ENCODE measurements at places on chromosomes 12 and 14. TPM values are rescaled to one million over a fixed set of nuclear protein-coding genes. Genes with fewer than 3 reads are reported as not detected.

DNA sequence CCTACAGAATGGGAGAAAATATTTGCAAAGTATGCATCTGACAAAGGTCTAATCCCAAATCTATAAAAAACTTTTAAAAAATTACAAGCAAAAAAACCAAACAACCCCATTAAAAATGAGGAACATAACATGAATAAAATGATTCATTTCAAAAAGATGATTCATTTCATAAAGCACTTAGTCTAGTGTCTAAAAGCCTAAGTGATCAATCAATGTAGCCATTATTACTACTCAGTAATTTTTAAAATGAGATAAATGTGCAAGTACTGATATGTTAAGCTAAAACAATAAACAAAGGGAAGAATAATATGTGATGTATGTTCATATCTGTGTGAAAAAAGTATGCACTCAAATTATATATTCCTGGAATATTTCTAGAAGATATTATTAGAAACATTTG lies 119.1 kb upstream of the GARIN6 start:
- no peak for DNase-seq

Gene SYNE3
- 38.9 TPM for total RNA-seq

DNA sequence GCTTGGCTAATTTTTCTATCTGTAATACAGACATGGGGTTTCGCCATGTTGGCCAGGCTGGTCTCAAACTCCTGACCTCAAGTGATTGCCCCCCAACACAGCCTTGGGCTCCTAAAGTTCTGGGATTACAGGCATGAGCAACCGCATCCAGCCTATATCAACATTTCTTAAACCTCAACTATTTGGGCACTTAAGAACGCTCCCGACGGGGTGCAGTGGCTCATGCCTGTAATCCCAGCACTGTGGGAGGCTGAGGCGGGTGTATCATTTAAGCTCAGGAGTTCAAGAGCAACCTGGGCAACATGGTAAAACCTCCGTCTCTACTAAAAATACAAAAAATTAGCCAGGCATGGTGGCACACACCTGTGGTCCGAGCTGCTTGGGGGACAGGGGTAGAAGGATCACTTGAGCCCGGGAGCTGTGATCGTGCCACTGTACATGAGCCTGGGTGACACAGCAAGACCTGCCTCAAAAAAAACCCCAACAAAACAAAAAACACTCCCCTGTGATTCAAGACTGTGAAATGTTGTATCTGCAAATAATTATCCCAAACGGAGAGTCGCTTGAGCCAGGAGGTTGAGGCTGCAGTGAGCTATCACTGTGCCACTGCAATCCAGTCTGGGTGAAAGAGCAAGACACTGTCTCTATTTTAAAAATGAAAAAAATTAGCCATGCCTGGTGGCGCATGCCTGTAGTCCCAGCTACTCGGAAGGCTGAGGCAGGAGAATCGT lies 21.5 kb downstream of the PPTC7 start:
- DNase-seq, result no peak

Gene SIX4
- 2.0 TPM for total RNA-seq

Gene TECPR2
- total RNA-seq, result 65.9 TPM

GRCh38 chr12:111173836-111174235 lies 195.1 kb downstream of the PHETA1 start:
- DNase-seq, result no peak

DNA sequence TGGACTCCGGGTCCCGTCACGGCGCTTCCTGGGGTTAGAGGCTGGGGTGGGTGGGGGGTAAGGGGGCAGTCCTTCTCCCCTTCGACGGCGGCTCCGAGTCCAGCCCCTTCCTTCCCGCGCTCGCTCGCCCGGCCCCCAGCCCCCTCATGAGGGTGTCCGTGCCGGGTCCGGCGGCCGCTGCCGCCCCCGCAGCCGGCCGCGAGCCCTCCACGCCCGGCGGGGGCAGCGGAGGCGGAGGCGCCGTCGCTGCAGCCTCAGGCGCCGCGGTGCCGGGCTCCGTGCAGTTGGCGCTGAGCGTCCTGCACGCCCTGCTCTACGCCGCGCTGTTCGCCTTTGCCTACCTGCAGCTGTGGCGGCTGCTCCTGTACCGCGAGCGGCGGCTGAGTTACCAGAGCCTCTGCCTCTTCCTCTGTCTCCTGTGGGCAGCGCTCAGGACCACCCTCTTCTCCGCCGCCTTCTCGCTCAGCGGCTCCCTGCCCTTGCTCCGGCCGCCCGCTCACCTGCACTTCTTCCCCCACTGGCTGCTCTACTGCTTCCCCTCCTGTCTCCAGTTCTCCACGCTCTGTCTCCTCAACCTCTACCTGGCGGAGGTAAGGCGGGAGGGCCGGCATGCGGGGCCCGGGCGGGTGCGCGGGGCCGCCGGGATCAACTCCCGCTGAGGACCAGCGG lies 500 bp downstream of the GPR137C start:
- peak; percentile 36 for DNase-seq

Gene NR4A1
- total RNA-seq, result 55.1 TPM

DNA sequence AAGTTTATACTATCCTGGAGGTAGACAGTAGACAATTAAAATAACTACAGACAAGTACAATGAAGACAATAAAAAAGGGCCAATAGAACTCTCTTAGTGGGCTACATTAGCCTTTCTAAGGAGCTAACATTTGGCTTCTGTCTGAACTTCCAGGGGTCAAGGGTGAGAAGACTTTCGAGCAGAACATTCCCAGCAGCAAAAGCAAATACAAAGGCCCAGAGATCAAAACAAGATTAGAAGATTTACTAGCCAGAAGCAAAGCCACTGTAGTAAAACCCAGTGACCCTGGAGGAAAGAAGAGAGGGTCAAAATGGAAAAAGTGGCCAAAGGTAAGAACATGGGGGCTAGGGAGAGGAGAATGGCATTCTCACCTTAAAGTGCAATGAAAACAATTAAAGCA lies 63.2 kb downstream of the ATP2B1 start:
- no peak for DNase-seq

DNA sequence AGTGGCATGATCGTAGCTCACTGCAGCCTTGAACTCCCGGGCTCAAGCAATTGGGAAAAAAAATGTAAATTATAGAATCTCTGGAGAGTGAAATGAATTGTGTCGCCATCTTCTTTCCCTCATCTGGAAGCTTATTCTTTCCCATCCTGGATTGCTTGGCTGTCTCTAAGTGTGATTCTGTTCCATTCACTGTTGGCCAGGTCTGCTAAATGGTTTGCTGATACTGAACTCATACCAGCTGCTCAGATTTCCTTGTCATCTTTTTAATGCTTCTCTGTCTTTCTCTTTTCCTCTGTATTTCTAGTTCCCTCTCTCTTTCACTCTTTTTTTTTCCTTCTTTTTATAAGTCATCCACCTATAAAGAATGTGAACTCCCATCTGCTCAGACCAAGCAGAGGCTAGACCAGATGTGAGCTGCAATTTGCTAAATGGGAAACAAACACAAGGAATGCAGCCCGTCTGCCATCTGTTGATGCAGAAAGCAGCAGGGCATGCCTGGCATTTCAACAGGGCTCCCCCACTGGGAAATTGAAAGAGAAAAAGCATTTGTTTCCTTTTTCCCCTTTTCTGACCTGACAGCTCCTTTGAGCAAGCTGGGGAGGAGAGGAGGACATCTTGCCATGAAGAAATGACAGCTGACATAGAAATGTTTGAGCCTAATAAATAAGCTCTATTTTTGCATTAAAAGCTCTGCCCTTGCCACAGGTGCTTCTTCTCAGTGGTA lies 1823.6 kb upstream of the FLRT2 start:
- DNase-seq, result no peak

DNA sequence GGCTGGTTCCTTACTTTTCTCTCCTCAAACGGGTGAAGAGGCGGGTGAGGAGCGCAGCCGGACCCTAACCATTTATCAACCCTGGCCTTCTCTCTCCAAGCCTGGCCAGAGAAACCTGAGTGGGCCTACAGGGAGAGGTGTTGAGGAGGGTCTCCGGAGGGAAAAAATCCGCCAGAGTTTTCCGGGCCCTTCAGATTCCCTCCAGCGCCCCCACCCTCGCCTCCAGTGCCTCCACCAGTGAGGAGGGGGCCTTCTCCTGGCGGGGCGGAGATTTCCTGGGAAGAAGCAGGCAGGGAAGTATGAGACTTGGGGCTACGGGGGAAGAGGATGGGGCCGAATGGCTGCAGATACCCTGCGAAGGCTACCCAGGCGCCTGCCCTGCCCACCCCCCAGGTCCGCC lies 1.4 kb upstream of the HOXC5 start:
- DNase-seq, result no peak

- no peak for DNase-seq
Measured at GRCh38 chr14:72753879-72754400, 140.0 kb downstream of the DPF3 start.

DNA sequence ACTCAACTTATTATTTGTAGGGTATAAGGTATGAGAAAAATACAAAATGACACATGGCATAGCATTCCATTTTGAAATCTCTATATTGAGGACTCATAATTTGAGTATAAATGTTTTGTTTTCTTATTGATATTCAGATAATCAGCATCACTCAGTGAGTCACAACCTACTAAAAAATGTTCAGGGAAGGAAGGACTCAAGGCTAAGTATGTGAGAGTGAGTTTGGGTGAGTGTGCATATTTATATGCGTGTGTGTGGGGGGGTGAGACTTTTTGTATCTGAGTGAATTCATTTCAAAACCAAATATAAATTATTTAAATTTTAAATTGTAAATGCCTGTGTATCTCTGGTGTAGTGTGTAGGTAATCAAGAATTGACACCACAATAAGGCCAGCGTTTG lies 87.8 kb upstream of the PRKD1 start:
- DNase-seq, result no peak

DNA sequence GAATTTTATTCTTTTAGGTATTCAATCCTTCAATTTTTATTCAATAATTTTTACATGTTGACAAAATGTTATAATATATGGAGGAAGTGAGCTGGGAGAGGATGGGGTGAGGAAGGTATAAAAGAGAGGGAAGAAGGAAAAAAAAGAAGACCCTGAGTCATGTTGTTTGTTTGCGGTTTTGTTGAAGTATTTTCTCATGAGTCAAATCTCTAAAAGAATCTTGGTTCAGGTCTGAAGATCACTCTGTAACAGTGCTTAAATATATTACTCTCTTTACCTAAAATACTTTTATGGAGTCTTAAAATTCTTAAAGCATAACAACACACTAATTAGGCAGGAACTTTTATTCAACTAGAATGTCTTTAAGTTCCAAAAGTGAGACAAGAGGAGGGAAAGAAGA lies 489.6 kb upstream of the GARIN6 start:
- DNase-seq, result no peak

DNA sequence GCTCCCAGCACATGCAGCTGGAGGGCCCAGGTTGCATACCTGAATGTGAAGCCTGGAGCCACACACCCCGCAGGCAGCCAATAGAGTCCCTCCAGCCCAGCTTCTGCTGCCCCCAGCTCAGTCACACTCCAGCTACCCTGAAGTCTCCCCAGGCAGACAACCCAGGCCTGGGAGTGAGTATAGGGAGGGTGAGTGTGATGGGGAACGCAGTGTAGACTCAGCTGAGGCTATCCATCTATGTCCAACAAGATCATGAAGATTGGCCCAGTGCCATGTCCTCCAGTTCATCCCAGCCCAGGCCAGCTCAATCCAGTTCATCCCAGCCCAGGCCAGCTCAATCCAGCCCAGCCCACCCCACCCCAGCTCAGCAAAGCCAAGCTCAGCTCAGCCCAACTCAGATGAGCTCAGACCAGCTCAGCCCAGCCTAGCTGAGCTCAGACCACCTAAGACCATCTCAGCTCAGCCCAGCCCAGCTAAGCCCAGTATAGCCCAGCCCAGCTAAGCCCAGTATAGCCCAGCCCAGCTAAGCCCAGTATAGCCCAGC lies 330.4 kb downstream of the TMEM121 start:
- DNase-seq, result peak; percentile 6

DNA sequence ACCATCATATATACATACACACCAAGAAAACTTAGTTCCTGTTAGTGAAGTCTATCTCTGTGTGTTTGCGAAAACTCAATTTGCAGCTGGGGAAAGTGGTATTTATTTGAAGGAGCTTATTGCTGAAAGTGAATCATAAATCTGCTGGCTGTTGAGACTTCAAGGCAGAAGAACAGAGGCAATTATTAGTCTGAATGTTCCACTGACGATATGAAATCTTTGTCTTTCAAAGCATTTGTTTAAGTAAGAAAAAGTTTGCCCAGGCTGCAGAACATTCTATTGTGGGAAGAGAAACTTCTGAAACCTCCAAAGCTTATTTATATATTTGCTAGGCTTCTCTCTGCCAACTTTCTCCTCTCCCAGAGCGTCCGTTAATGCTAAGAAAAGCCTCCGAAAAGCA lies 255.7 kb upstream of the TMPO start:
- DNase-seq, result no peak

Gene WASHC3
- total RNA-seq, result 192 TPM

DNA sequence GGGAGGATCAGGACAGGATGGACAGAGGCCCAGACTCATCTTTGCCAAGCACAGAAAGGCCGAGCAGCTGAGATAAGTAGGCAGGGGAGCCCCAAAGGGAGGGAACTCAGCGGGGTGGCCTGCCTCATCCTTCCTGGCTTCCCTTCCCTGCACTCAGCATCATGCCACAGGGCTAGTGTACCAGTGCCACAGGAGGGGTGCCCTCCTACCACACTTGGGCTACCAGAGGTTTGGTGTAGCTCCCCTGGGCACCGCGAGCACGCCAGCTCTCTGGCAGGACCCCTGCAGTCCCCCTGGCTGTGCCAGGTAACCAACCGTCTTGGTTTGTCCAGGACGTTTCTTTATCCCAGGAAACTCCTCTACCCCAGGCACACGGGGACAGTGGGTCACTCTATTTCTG lies 123.5 kb downstream of the ESRRB start:
- DNase-seq, result no peak

DNA sequence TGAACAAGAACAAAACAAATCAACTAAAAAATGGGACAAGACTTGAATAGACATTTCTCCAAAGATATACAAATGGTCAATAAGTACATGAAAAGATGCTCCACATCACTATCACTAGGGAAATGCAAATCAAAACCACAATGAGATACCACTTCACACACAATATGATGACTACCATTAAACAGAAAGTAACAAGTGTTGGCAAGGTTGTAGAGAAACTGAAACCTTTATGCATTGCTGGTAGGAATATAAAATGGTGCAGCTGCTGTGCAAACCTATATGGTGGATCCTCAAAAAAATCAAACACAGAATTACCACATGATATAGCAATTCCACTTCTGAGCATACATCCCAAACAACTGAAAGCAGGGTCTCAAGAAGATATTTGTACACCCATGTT lies 5.2 kb downstream of the SMAGP start:
- DNase-seq, result no peak

Gene SIRT4
- total RNA-seq, result 3.3 TPM

All from testis (tissue), 5 donors.